ENCODE measurements at places on chromosomes 2 and 18.

GRCh38 chr2:37896319-37896718 is 28.8 kb upstream of the RMDN2 start:
- DNase-seq, result no peak

DNA sequence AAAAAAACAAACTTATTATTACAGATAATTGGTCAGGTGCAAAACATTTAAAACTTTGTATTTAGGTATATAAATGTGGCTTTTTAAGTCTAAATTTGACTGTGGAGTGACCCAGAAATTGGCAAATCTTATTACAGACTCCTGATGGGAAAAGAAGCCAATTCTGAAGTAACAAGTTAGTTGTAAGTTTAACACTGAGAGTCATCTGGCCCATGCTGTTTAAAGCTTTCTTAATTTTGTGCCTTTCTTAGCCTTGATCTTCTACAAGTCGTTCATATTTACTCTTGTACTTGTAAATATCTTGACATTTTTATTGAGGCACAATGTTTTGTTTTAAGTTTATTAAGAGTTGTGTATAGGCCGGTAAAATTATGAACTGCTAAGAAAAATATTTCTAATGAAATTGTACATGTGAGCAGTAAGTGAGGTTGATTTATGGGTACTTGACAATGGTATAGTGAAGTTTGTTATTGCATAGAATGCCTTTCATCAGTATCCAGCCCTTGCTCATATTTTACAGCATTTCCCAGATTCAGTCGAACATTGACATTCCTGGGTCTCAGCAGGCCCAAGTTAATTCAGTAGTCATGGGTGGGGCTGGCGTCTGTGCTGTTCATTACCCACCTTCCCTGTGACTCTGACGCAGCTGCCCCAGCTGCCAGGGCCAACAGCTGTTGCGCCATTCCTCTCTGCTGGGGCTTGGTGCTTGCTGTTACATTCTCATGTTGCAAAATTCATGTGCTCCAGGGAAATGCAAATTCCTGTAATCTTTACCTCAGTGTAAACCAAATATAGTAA is 121.4 kb downstream of the ZNF236 start:
- DNase-seq, result no peak

GRCh38 chr2:61959381-61960293 is 54.2 kb downstream of the COMMD1 start:
- no peak for DNase-seq

- DNase-seq, result no peak
Observed at GRCh38 chr2:105590780-105591660, 153.7 kb upstream of the NCK2 start.

GRCh38 chr2:118021356-118021755 is 7.5 kb upstream of the CCDC93 start:
- DNase-seq, result no peak

DNA sequence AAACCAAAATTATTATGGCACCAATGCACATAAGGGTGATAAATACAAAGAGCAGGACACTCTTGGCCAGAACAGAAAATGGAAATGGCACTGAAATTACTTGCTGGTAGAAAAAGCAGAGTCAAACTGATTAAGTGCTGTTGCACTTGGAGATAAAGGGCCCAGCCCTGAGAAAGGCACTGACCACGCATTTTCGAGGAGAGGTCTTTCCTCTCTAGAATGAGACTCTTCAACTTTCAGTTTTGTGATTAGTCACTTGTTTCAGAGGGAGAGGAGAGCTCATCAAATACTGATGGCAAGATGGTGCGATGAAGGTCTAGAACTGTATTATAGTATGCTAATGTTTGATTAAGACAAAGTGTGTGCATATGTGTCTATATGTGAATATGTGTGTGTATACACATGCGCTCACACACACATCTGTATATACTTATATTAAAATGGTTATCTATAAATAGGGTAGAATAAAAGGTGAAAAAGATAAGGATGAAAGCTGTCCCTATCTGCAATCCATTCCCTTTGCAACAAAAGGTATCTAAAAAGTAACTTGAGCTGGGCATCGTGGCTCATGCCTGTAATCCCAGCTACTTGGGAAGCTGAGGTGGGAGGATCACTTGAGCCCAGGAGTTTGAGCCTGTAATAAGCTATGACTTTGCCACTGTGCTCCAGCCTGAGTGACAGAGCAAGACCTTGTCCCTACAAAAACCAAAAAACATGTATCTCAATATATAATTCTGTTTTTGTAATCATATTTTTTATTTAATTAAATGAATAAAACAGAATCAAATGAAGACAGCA is 48.8 kb upstream of the ZDBF2 start:
- DNase-seq, result no peak

DNA sequence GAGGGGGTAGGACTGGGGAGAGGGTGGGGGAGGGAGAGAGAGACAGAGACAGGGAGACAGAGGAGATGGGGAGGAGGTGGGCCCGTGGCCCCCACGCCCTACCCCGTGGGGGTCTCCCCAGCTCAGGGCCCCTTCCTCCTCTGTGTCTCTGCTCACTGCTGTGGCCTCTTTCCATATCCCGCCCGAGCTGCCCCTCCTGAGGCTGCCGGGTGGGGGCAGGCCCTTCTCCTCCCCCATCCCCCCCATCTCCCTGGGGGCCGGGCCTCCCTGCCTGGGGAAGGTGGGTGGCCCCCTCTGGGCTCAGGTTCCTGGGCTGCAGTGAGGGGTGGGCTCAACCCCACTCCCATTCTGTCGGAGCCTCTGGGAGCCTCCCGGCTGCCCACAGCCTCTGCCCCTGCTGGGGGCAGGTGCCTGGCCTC is 332 bp upstream of the PDCD1 start:
- DNase-seq, result no peak

- no peak for DNase-seq
Observed at GRCh38 chr18:3830604-3831003, 380.6 kb downstream of the TGIF1 start.

GRCh38 chr2:181310967-181311366 is 146.2 kb upstream of the ITGA4 start:
- DNase-seq, result no peak

DNA sequence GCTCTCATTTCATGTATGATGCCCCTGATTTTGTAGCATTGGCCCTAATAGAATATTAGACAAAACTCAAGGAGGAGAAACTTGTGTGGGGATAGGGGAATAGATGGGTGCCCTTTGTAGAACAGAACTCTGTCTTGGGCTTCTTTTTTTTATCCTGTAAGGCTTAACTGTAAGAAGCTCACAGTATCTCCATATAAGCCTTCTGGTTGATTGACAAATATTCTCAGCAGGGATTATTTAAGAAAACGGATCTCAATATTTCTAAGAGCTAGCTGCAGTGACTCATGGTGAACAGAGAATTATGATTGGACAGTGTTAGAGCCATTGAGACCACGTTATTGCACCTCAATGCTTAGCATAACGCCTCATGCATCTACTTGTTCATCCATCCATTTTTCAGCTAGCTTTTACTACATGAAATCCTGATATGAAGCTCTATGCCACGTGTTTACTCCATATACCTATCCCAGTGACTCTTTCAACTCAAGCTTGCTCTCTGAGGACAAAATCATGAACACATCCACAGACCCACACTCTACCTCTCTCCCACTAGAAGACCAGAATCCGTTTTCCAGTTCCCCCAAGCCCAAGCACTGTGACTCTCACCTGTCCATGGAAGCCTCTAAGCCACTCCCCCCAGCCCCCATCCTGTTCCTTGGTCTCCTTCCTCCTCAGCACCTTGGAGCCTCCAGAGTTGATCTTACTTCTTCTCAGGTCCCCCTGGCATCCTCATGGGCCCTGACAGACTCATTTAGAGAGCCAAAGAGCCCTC is 99.2 kb downstream of the BCL2L11 start:
- DNase-seq, result no peak

DNA sequence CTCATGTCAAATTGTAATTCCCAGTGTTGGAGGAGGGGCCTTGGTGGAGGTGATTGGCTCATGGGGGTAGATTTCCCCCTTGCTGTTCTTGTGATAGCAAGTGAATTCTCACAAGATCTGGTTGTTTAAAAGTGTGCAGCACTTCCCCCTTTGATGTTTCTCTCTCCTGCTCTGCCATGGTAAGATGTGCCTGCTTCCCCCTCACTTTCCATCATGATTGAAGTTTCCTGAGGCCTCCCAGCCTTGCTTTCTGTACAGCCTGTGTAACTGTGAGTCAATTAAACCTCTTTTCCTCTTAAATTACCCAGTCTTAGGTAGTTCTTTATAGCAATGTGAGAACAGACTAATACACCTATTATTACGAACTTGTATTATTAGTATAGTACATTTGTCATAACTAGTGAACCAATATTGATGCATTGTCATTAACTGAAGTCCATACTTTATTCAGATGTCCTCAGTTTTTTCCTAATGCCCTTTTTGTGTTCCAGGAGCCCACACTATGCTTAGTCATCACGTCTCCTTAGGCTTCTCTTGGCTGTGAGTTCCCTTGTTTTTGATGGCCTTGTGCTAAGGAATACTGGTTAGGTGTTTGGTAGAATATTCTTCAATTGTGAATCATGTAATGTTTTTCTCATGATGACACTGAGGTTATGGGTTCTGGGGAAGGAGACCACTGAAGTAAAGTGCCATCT is 4.5 kb upstream of the MAP3K2 start:
- DNase-seq, result no peak

- DNase-seq, result no peak
Observed at GRCh38 chr18:22348521-22349316, 69.0 kb downstream of the CTAGE1 start.
